ENCODE measurements at places on chromosomes 2 and 18.
A peak's percentile ranks its signal among the peaks of the same experiment; 100 is the strongest.

- no peak for DNase-seq
Measured at GRCh38 chr18:5630057-5630899, 86.5 kb upstream of the EPB41L3 start.

- DNase-seq = no peak
Measured at GRCh38 chr2:235358981-235359471, 134.8 kb upstream of the AGAP1 start.

DNA sequence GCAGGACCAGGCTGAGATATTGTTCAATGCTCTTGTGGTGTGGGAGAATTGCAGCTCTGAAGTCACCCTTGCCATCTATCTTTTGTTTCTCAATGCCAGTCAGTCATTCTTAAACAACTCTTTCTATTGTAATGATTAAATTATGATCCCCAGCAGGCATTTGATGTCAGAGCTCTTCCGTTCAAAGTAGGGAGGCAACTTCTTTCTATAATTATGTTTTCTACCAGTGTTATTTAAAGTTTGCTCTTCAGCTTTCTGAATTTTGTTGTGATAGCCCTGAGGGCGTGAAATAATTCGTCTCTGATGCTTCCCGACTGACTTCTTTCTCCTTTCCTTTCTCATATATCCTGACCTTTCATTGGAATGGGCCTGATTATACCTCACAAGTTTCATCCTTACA is 161.4 kb upstream of the KLHL14 start:
- DNase-seq = no peak

DNA sequence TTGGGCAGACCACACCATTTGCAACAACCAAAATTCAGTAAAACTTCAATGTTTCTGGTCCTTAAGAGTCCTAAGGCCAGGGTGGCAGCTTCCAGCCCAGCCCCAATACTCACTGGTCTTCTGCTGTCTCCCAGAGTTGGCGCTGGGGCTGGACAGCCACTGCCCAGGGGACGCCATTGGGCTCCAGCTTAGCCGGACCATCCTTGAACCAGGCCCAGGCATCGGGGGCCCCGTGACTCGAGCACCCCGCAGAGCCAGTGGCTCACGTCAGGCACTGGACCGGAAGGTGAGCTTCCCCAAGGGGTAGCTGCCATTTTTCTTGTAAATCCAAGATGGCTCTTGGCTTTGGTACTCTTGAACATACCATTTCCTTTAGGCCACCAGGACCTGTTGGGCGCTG is 21.8 kb downstream of the SNED1 start:
- DNase-seq = no peak

DNA sequence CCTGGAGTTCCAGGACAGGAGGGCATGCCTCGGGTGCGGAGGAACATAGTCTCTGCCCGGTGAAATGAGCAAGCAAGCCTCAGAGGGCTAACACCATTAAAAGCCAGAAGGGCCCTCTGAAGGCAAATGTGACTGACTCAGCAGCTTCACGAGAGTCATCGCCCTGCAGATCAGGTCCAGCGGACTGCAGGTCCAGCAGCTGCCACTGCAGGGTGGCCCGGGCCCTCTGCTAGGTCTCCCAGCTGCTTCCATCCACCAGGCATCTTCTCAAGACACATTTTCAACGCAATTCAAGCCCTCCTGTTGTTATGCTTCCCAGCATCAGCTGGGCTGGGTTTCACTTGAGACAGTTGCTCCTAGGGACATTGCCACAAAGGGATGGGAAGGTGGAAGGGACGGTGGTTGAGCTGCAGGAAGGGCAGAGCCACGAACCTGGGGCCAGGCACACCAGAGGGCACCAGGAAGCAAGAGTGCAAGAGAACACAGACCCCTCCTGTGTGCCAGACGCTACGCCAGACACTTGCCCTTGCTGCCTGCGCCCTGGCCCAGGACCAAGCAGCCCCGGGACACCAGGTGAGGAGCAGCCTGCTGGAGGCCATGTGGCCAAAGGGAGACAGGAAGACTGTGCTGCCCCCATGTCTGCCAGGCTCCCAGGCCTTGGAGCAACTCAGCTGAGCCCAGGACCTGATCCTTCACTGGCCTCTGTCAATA is 173.0 kb downstream of the HDAC4 start:
- no peak for DNase-seq

DNA sequence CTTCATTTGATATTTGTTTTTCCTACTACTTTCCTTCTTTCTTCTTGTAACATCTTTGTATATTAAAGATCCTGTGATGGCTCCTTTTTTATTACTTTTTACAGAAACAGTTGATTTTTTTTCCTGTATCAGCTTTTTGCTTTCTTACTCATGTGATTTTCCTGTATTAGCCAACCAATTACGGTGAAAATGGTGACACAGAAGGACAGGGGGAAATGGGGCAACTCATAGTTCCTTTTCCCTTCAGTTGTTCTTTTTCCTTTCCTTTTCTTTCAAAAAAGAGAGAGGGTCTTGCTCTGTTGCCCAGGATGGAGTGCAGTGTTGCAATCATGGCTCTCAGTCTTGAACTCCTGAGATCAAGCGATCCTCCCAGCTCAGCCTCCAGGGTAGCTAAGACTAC is 117.8 kb downstream of the ATL2 start:
- DNase-seq = no peak

DNA sequence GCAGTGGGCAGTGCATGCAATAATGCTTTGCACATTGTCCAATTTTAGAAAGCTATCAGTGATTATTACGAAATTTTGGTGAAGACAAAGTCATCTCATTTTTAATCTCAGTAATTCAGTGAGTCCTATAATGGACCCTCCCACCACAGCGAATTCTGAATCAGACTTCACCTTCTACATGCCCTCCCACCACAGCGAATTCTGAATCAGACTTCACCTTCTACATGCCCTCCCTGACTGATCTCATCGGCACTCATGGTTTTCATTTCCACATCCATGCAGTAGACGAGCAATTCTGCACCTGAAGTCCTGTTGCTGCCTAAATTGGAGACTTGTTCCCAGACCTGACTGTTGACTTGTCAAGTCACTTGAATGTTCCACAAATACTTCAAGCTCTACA is 522.3 kb downstream of the EIPR1 start:
- no peak for DNase-seq

GRCh38 chr2:10457846-10458598 is 9.9 kb upstream of the ODC1 start:
- no peak for DNase-seq

- no peak for DNase-seq
Measured at GRCh38 chr2:219350710-219351221, 18.2 kb upstream of the RESP18 start.

GRCh38 chr18:12726774-12727550 is 24.1 kb downstream of the PSMG2 start:
- DNase-seq = peak; percentile 31

DNA sequence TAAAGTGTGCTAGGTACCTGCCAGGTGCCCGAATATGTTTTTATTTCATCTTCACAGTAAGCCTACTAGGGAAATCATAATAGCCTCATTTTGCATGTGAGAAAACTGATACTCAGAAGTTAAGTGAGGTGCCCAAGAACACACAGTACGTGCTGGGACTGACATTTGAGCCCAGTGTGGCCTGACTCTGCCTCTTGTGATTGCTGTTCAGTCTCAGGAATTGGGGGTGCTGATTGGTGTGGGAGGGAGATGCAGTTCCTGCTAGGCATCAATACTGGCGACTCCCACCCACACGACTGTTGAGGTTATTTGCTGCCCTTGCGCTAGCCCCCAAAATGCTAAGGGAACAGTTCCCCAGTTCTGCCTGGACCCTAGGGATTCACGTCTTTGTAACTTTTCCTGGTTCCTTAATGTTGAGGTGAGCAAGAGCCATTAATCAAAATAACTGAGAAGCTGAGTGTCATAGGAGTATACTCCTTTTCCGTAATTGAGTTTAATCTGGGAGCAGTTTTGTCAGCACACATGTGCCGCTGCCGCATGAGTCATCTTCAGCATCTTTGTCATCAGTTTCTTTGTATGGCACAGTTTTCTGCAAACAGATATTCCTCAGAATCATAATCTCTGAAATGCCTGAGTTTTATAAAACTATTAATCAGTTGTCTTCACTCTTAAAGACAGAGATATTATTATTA is 120.7 kb downstream of the NCK2 start:
- DNase-seq = no peak

DNA sequence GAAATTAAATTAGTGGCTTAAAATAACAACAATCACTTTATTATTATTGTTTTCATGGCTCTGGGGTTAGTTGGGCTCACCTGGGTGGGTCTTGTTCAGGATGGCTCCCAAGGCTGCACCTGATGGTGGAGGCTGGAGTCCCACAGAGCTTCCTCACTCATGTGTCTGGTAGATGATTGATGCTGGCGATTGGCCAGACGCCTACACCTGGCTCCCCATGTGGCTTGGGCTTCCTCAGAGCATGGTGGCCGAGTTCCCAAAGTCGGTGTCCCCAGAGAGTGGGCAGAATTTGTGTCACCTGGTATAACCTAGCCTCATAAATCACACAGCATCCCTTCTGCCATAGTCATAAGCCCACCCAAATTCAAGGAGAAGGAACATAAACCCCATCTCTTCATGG is 18.2 kb downstream of the DBI start:
- DNase-seq = no peak

DNA sequence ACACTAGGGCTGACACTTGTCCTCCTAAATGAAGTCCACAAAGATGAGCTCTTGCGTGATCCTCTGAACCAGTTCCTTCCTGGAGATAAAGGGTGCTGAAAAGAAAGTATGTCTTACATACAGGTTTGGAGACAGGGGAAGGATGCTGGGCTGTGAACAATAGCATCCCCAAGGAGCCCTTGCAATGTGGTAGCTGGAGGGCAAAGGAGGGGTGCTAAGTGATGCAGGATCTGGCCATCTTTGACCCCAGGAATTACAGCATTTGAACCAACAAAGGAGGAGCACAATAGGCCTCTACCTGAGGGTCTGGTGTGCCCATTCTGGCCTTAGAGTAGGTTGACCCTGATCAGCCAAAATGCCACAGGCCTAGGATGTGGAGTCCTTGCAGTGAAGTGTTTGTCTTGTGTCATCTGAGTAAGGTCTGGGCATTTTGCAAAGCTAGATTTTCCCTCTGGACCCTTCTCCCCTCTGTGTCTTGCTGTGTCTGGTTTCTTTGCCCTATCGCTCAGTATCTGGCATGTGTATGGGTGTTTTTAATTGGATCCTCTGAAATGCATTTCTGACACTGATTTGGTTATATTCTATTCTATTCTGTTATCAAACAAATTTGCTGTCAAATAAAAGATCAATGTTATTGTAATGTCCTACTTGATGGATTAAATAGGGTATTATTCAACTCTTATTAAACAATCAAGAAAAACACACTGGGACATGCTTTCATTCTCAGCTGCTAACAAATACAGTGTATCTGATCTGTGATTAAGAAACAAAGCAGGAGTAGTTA is 364.8 kb upstream of the MEIS1 start:
- DNase-seq = no peak

DNA sequence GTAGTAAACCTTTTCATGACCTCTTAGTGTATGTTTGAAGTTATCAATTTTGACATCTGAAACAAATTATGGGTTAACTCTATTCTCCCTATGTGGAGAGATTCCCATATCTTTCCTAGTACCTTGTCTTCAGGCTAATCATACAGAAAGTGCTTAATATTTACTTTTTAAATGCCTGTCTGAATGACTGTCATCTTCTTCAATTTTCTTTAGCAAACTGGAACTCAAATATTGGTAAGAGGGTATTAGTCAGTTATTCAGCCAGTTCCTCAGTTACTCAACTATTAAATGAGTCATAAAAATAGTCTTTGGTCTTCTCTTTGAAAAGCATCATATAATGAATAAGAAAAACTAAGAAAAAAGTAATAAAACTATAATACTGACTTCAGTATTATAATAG is 1038.0 kb upstream of the PIK3C3 start:
- no peak for DNase-seq

DNA sequence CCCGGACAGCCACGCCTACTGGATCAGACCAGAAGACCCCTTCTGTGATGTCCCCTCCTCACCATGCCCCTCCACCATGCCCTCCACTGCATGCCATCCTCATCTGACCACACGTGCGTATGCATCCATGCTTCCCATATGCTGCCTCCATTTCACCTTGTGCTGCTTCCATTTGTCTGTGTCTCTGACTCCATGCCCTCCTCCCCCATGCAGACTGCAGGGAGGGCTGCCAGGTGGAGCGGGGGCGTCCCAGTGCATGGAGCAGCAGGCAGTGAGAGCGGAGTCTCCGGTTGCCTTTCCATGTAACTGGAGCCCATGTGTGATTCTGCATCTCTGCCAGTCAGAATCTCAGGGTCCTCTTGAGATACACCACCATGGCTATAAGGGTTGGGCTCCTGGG is 52.6 kb downstream of the COA5 start:
- no peak for DNase-seq

DNA sequence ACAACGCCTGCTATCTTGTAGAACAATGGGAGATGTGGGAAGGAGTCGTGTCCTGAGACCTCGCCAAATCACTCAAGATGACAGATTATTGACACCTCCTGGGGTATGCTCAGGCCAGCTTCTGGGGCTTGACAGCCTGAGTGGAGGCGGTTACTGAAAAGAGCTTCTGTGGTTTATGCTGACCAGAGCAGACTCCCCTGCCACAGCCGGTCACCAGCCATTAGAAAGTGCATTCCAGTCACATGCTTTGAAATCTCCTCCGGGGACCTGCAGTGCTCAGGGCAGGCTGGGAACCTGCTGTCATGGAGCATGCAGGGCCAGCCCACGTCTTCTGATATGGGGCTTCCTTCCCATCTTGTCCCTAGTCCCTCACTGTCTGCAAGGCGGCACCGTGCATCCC is 215.9 kb downstream of the SEPTIN10 start:
- DNase-seq = no peak

DNA sequence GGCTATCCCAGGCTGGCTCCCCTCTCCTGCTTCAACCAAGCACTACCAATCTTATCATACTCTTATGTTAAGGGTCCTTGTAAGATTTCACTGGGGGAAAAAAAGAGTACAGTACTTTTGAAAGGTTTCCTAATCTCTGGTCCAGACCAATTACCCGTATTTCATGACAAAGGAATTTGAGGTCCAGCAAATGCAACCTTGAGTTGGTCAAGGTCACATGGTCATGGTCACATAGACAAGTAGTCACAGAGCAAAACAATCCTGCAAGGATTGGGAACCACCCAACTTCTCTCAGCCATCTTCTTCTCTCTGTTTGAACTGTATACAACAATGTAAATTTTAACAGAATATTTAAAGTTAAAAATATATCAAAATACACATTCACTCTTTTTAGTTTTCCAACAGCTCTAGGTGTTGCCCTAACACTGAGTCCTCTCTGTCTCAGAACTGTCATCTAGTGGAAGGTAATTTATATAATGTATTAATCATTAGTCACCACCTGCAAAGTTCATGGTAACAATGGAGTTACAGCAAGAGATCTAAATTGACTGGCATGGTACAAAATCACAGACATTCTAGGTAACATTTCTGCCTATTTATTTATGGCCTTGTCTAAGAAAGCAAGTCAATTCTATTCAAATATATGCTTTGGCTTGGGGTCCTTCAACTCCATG is 21.5 kb downstream of the DTNB start:
- DNase-seq = no peak

DNA sequence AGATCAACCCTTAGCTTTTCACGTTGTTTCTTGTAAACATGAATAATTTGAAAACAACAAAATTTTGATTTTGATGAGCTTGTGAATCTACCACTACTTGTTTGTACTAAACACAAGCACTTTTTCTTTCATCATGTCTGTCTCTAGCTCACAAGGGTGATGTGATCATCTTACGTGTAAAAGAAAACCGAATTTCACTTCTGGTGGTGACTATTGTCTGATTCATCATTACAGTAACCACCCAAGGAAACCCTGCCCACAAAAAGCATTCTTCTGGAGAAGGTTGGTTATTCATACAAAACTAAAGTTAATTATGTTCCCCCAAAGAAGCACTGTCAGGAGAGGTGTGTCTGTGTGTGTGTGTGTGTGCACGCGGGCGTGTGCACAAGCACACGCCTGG is 285.4 kb downstream of the ZNF516 start:
- DNase-seq = no peak
